ENCODE measurements at places on chromosomes 12 and 14.

DNA sequence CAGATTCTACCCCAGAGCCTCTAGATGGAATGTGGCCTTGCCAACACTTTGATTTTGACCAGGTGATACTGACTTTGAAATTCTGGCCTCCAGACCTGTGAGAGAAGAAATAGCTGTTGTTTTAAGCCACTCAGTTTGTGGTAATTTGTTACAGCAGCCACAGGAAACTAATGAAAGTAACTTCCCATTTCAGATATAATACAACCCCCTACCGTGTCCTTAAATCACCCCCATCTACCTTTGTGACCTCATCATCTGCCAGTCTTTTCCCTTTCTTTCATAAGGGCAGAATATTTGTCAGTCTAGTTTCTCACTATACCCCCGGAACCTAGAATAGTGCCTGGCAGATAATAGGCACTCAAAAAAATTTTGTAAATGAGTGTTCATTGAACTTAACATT is 39.6 kb downstream of the PPP4R4 start:
- DNase-seq, result no peak

DNA sequence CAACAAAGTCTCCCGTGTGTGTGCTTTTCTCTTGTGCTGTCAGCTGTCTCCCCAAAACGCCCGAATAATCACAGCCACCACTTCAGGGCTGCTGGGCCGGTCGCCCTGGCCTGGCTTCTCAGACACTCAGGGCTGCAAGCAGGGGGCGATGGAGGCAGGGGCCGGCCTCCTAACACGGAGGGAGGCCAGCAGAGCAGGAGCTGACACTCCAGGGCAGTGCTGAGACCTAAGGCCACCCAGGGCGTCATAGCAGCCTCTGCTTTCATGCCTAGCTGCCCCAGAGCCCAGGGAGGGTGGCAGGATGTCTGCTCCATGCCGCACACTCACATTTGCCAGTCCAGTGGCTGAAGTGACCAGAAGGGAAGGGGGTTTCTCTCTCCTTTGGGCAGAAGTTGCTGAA is 25.6 kb downstream of the STX2 start:
- DNase-seq, result no peak

DNA sequence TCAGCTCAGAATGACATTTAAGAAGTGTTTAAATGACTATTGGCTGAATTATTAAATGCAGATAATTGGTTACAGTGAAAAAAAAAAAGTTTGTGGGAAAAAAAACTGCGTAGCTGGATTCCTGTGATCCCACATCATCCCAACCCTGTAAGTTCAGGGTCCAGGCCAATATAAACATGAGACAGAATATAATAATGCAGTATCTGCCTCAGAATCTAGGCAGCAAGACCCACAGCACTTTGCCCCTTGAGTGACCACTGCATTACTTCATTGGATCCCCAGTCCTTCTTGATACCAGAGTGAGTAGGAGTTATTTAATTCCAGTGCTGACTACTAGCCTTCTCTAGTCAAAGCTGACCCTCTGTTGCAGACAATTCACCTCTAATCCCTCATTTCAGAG is 272.6 kb downstream of the CCER1 start:
- no peak for DNase-seq

- no peak for DNase-seq
These were observed 53.5 kb downstream of the RAD52 start for GRCh38 chr12:896031-896430.

DNA sequence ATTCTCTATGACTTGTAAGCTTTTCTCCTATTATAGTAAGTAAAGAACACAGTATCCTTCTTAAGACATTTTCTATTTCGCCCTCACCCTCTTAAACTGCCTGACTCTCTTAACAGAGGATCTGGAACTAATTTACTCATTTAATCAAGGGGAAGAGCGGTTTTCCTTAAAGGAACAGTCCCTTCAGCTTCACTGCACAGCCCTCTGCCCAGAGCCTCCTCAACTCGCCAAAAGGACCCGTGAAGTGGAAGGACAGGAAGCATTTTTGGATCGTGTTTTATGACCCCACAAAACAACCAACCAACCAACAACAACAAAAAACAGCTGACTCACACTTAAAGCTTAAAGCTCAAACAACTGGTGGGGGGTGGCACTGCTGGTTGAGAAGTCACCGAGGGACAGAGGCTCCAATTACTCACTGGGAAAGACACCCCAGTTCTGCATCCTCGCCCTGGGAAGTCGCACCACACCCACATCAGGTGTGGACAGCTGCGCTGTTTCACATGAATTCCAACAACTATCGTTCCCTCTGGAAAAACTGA is 35.7 kb downstream of the NID2 start:
- no peak for DNase-seq

- peak; percentile 45 for DNase-seq
These were observed 40.9 kb upstream of the VASH1 start for GRCh38 chr14:76720382-76720813.

- no peak for DNase-seq
These were observed 12.1 kb upstream of the FBXW8 start for GRCh38 chr12:116898669-116899068.

DNA sequence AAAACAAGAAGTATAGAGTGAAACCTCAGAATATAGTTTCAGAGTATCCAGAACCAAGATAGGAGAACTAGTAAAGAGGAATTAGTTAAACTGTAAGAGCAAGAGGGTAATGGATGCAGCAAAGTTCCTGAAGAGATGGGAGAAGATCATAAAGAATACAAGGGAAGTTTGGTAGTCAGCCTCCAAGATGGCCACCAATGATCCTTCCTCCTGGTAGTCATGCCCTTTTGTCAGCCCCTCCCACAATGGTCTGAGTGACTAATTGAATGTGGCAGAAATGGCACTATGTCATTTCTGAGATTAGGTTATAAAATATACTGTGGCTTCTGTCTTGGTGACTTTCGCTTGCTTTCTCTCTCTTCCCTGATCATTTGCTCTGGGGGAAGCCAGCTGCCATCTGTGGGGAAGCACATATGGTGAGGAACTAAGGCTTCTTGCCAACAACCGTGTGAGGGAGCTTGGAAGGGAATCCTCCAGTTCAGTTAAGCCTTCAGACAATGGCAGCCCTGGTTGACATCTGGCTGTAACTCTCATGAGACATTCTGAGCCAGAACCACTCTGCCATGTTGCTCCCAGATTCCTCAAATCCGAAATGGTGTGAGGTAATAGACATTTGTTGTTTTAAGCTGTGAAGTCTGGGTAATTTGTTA is 55.3 kb upstream of the AMN1 start:
- no peak for DNase-seq

- DNase-seq, result no peak
These were observed 647 bp upstream of the SIX1 start for GRCh38 chr14:60649875-60650372.

GRCh38 chr14:104644656-104645378 is 40.2 kb upstream of the TMEM179 start:
- no peak for DNase-seq

DNA sequence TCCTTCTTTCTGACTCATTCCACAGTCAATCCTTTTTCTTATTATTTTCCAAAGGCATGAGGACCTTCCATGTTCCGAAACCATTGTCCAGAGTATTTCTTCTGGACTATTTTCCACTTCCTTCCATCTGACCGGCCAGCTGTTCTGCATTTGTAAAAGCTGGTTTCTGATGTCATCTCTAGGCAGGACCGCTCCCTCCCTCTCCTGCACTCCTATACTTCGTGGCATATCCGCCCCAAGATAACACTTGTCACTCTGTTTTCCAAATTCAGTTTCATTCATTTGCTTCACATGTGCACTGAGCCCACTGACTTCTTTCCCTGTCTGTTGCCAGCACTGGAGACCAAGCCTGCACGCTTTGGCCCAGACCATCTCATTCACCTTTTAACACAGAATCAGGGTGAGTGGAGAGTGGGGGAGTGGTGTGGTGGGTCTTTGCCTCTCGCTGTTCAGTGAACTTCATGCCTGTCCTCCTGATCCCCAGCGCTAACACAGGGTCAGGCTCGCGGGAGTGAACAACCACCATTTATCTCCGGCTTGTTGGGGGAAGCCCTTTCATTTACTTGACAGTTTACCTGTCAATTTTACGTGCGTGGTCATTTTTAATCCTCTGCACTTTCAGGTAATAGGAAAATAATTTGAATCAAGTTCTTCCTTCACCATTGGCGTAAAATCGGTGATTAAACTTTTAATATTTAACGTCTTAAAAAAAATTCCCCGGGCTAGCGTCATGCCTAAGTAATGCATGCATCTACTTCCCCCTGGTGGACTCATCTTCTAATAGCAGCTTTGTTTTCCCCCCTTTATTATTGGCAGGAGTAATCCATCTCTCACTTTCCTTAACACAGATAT is 52.5 kb downstream of the C12orf75 start:
- no peak for DNase-seq

- no peak for DNase-seq
These were observed 25.3 kb downstream of the GRIN2B start for GRCh38 chr12:13956060-13956590.

GRCh38 chr12:1529862-1530591 is 64.4 kb downstream of the FBXL14 start:
- no peak for DNase-seq

DNA sequence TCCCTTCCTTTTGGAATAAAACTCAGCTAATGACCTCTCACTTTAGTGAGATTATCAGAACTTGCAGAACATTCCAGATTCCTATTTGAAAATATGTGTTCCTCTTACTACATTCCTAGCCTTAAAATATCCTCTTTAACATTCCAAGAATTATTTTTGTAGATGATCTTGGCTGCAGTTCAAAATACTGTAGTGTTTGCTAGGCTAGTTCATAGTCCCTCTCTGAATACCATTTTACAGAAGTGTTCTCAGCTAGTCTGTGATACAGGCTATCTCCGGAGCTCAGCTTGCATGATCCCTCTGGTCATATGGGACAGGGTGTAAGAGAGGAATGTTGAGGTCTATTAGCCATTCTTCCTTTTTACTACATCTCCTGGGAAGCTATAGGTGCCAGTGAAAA is 17.6 kb upstream of the GPR33 start:
- no peak for DNase-seq

GRCh38 chr12:121769831-121770301 is 23.6 kb downstream of the RHOF start:
- DNase-seq, result no peak

GRCh38 chr12:132825861-132826260 is 2.8 kb downstream of the GOLGA3 start:
- DNase-seq, result no peak

GRCh38 chr12:101001669-101002068 is 207.1 kb downstream of the ANO4 start:
- no peak for DNase-seq

GRCh38 chr12:68352067-68352466 is 19.9 kb upstream of the MDM1 start:
- DNase-seq, result no peak

GRCh38 chr12:68326716-68327115 is 5.4 kb downstream of the MDM1 start:
- DNase-seq, result no peak

DNA sequence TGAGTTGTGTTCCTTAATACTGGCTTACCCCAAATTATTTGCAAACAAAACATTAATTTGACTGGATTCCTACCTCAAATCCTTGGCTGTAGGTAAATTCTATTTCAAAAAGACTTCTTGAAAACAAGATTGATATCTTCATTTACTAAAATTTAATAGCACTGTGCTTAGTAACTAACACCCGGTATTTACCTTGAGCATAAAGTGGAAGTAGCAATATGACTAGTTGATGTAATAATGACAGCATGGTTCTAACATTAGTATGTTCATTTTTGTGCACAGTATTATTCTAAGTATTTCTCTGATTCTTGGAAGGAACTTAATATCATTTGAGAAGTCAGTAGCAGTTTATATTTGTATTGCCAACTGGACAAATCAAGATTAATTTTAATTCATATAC is 96.8 kb downstream of the PPHLN1 start:
- no peak for DNase-seq

DNA sequence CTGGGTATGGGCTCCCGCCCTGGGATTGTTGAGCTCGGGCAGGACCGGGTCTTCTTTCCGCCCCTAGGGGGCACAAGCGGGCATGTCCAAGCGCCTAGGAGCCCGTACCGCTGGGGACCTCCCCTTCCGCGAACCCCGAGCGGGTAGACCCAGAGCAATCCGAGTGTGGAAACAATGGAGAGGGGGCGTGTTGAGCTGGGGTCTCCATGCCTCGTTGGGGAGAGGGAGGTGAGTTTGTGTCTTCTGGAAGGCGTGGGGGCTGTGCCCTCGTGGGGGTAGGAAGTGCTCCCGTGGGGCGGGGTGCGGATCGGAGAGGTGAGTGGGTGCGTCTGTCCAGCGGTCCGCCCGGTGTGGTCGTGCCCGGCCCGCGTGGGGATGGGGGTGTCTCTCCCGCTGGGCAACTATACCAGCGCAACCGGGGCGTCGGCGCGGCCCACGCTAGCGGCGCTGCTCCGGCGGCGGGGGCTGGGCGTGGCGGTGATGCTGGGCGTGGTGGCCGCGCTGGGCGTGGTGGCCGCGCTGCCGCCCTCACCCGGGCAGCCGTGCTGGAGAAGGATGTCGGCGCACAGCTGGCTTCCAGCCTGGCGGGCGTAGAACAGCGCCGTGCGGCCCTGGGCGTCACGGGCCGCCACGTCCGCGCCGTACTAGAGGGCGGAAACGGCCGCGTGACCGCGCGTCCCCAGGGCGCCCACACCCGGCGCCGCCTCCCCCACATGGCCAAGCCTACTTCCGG is 12.2 kb downstream of the AGAP2 start:
- DNase-seq, result peak; percentile 70

GRCh38 chr14:71212683-71213107 is 305.4 kb downstream of the PCNX1 start:
- no peak for DNase-seq

- no peak for DNase-seq
These were observed 6.5 kb upstream of the ATP23 start for GRCh38 chr12:57934819-57935218.

- DNase-seq, result no peak
These were observed 70.0 kb upstream of the GALNT9 start for GRCh38 chr12:132399092-132400010.
